ENCODE measurements at places on chromosomes 6 and 20.

GRCh38 chr6:20542927-20543602, 8.8 kb downstream of the CDKAL1 start:
- no peak for DNase-seq

GRCh38 chr6:36699348-36699747, 1.7 kb downstream of the RAB44 start:
- no peak for DNase-seq

GRCh38 chr6:2733324-2733723, 17.4 kb downstream of the MYLK4 start:
- no peak for DNase-seq

- DNase-seq: no peak
These were observed 62.3 kb downstream of the TRMT6 start for GRCh38 chr20:5888041-5888440.

DNA sequence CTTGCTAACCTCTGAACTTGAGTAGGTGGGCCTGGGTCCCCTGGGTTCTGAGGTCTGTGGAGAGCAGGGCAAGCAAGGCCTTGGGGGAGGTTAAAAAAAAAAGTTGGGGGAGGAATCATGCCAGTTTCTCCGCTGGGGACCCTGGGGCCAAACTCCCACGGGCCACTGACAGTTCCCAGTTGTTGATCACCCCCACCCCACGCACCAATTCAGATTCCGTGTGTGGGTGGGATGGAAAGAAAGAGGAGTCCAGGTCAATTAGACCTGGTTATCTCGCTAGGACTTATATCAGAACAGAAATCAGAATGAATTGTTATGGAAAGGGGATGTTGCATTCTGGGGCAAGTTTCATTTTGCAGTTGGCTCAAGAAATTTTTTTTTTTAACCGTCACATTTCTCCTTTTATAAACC, 46.7 kb upstream of the SUPT3H start:
- no peak for DNase-seq

All from NCI-H1694 treated with DMSO at 0.1 percent for 48 hours (cell line).